ENCODE measurements at places on chromosomes 16 and 17.

GRCh38 chr16:4244254-4245076 lies 2.6 kb upstream of the SRL start:
- no peak for DNase-seq

- no peak for DNase-seq
Measured at GRCh38 chr17:40303009-40303657, 5.8 kb upstream of the RARA start.

GRCh38 chr16:13099822-13100221 lies 198.4 kb downstream of the SHISA9 start:
- DNase-seq = no peak

DNA sequence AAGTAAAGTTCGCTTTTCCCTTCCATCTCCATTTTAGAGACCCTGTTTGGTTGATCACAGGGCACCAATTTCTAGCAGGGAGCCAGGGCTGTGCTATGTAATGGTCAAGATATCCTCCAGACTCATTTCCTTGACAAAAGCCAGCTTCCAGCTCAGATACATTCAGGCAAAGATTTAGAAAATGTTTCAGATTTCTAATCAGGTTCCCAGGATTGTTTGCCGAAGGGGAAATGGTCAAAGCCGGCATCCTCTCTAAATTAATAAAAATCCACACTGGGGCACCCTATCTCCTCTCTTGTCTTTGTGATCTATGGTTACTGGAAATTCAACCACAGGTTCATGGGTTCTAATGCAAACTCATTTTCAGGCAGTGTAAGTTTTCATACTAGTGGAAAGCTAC lies 686.8 kb upstream of the KIF2B start:
- no peak for DNase-seq

GRCh38 chr17:45146890-45147580 lies 1.2 kb upstream of the HEXIM1 start:
- DNase-seq = peak; percentile 71

GRCh38 chr17:75390982-75391381 lies 14.5 kb downstream of the GRB2 start:
- no peak for DNase-seq

DNA sequence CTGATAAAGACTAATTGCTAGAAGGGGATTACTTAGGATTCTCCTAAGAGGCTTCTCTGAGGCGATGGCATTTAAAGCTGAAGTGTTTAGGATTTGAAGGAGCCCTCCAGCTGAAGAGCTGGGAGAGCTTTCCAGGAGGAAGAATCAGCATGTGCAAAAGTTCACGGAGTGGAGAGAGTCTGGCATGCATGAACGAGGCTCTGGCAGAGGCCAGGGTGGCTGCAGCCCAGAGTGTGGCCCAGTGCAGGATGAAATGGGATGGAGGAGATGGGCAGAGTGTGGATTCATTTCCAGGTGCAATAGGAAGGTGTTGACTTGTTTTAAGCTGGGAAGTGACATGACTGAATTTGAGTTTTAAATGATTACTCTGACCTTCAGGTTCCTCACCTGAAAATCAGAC lies 249.0 kb upstream of the CCL2 start:
- no peak for DNase-seq

GRCh38 chr16:68284847-68285246 lies 20.5 kb downstream of the SLC7A6 start:
- no peak for DNase-seq

GRCh38 chr16:23452572-23453337 lies at the start of gene COG7:
Gene COG7, minus strand, starts transcription at chr16:23453189. Its CDS starts 195 bp downstream, at chr16:23452994.
- DNase-seq = peak; percentile 56

DNA sequence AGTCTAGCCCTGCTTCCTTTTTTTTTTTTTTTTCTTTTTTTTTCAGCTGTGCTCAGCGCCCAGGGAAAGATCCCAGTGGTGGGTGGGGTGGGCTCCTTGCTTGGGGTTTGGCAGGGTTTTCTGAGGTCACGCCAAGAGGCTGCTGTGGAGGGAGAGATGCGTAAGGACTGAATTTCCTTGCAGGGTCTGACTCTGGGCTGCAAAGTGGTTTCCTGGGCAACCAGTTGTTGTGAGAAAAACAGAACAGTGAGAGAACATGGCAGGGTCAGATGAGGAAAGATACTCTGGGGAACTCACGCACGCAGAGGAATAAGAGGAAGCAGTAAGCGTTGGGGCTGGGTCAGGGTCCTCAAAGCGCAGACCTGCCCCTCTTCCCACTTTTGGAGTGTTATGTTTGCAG lies 119.5 kb downstream of the IRF8 start:
- DNase-seq = no peak

- peak; percentile 13 for DNase-seq
Measured at GRCh38 chr17:74547736-74548135, 1.8 kb upstream of the CD300C start.

DNA sequence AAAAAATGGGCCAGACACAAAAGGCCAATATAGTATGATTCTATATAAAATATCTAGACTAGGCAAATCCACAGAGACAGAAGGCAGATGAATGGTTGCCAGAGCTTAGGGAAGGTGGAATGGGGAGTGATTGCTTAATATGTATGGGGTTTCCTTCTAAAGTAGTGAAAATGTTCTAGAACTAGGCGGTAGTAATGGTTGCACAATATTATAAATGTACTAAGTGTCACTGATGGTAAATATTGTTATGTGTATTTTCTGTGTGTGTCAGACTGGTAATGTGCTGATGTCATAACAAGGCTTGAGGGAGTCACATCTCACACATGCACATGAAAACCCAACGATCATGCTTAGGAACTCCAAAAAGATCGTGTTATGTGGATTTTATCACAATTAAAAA lies 106.9 kb upstream of the SIAH1 start:
- no peak for DNase-seq

DNA sequence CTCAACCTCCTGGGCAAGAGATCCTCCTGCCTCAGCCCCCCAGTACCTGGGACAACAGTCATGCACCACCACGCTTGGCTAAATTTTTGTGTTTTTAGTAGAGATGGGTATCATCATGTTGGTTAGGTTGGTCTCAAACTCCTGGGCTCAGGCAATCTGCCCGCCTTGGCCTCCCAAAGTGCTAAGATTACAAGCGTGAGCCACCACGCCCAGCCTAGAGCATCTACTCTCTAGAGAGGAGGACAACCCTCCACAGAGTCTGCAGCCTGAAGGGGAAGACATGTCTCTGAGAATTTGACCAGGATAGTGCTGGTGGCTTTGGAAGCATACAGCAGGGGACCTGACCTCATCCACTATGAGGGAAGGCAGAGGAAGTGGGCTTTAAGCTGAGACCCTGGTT lies 4.7 kb upstream of the GRB2 start:
- no peak for DNase-seq

DNA sequence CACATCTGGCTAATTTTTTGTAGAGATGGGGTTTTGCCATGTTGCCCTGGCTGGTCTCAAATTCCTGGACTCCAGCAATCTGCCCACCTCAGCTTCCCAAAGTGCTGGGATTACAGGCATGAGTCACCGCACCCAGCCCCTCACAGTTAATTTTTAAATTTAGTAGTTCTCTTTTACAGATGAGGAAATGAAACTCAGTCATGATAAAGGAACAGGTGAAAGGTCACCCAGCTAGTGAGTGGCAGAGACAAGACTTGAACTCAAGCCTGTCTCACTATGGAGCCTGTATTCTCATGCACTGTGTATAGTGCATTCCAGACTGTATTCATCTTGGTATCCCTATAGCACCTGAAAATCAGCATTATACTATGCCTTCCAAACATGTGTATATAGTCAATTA lies 77.1 kb upstream of the WSB1 start:
- DNase-seq = no peak

GRCh38 chr16:31467151-31467773 lies 4.7 kb upstream of the TGFB1I1 start:
- no peak for DNase-seq

DNA sequence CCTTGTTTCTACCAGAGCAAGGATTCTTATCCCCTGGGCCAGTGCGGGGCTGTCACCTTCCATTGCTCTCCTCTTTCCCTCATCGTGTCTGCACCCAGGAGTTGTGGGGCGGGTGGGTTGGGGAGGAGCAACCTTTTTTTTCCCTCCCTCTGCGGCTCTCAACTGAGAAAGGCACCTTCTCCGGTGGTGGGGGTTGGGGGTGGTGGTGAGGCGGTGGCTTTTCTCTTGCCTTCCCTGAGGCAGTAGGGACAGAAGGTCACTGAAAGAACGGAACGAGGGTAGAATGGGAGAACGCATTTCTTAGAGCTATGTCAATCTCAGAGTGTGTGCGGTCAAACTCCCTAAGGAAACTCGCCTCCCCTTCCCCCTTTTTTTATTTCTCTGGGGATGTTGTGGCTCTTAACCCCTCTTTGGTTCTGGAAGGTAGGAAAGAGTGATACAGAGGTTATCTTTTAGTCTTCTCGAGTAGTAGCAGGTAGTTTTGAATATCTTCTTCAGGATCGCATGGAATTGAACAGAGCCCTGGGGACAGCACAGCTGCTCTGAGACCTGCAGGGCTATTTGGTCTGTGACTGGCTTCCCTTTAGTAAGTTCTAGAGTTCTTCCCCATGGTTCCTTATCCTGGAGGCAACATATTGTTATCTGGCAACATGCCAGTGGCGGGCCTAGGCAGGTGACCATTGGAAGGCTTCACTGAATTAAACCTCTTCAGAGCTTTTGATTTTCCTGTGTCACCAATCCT lies 994 bp downstream of the CLTC start:
- peak; percentile 20 for DNase-seq

DNA sequence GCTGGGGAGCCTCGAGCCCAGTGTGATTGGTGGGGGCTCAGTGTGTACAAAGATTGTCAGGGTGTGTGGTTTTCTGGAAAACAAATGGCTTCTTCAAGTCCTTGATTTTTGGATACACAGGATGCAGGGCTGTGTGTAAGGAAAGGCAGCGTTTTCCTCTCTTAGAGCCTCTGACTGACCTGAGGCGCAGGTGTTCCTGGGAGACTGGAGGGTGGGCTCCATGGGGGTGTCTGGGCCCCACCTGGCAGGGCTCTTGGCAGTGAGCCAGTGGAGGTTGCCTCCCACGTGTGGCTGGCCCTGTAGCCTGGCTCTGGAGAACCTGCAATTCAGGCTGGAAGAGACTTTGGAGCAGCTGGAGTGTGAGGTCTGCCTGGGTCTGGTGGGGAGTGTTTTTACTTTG lies 5.0 kb downstream of the FOXK2 start:
- DNase-seq = no peak

DNA sequence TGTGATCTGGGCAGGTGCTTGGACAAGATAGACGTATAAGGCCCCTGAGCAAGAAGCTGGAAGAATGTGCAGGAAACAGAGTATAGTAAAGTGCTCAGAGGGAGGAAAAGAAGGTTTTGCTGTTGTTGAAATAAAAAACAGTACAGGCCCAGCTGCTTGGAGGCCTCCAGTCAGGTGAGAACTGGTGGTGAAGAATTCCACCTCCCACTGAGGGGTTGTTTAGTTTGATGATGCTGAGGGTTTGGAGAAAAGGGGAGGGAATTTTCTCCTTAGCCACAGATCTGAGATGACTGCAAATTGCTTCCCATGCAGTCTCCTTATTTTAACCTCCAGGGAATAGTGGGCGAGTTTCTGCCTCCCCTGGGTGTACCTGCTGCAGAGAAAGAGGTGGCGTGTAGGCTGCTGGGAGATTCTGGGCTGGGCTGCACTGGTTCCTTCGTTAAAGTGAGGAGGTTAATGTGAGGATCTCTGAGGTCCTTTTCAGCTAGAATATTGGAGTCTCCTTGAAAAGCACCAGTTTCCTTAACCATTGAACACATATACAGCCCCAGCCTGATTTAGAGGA lies 25.8 kb downstream of the SMPD3 start:
- peak; percentile 25 for DNase-seq

- DNase-seq = no peak
Measured at GRCh38 chr17:40219594-40220338, 662 bp downstream of the WIPF2 start.

GRCh38 chr17:70201872-70202419 lies 32.6 kb downstream of the KCNJ2 start:
- DNase-seq = no peak

- DNase-seq = peak; percentile 19
Measured at GRCh38 chr16:68732042-68732680, 4.9 kb upstream of the CDH1 start.

DNA sequence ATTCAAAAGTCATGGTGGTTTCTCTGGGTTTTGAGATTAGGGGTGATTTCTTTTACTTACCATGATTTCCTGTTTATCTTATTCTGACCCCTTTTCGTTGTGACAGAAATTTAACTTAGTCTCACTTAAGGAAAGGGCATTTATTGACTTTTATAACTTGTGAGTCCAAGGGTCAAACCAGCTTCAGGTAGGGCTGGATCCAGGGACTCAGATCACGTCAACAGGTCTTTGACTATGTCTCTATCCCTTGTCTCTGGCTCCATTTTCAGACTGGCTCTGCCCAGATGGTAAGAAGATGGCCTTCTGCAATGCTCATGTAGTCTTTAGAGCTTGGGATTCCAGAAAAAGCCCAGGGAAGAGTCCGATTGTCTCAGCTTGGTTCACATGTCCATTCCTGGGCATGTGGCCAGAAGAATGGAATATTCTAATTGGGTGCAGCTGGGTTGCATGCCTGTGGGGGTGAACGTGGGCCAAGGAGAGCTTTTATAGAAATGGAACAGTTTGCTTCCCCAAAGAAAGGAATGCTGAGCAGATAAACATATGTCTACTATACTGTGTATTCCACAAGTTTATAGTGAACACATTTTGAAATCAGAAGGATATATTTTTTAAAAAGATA lies 13.4 kb downstream of the USP43 start:
- DNase-seq = no peak

GRCh38 chr16:12195296-12195695 lies 218.8 kb downstream of the SNX29 start:
- DNase-seq = no peak

DNA sequence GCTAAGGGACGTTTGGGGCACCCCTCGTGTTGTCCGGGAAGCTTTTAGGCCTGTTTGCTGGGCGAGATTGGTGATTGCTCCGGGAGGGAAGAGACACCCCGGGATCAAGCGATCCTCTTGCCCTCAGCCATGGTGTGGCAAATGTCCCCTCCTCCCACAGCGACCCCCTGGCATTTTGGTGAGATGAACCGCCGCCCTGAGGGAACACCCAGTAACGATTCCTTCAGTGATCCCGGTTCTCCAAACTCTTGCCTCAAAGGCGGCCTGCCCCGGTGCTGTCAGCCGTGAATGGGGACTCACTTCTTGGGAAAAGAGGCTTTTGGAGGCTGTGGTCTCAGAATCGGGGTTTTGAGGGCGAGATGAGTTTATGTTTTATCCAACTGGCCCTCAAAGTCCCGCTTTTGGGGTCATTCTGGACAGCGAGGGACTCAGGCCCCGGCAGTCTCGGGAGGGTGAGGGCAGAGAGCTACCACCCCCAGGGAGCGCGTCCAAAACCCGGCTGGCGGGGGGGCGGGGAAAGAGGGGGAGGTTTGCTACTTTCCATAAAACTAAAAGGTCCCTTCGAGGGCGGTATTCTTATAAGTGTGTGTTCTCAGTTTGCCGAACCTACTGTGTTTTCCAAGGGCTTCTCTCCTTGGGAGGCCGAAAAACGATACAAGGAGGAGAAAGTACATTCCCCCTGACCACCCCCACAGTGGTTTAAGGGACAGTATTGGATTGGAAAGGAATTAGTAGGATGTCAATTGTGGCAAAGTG lies 232.7 kb downstream of the MRTFB start:
- DNase-seq = no peak

Data from NCI-H2107 (cell line).